ENCODE measurements at places on chromosomes 4 and X.

- DNase-seq = no peak
Measured at GRCh38 chrX:121000589-121000988, 15.0 kb upstream of the CT47A1 start.

DNA sequence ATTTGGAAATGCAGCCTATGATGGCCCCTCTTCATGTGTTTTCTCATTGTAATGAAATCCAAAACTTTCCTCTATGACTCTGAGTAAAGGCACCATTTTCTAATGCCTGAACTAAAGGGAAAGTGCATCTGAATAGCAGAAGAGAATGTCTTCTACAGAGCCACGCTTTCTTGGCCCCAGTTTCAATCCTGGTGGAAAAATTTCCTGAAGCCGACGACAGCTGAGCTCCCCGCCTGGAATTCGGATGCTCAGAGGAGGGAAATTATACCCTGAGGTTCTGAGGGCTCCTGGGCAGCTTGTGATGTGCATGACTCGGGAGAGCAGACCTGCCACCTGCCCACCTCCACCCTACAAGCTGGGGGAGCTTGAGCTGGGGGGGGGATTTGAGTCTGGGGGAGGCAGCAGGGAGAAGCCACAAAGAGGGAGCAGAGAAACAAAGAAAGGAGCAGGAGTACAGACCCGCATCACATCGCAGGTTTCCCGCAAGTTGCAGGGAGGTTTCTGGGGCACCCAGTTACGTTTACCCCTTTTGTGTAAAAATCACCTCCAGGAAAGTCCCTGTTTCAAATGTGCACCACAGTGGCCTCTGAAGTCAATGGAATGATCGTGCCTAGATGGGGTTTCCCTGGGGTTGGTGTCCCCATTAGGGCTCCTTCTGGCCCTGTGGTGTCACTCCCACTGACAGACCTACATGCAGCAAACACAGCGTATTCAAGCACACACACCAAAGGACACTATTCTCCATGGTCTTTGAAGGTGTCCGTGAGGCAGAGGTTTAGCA, 145.6 kb upstream of the RBPJ start:
- DNase-seq = no peak

DNA sequence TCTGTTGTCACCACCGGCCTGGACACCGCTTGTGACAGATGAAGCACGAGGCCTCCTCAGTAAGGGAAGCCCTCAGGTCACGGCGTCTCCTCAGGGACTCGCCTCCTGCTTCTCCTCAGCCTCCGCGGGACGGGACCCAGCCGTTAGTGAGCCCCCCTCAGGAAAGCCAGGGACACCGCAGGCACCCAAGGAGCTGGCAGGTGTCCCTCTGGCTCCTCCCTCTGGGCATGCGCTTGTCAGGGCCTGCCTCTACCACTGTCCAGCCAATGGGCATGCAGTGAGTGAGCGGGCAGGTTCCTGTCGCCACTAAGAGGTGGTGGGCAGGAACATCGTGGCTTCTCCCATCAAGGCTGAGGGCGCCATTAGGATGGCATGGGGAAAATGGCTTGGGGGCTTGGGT, 23.5 kb upstream of the CT55 start:
- no peak for DNase-seq

GRCh38 chr4:16759931-16760582, 138.4 kb downstream of the LDB2 start:
- no peak for DNase-seq

DNA sequence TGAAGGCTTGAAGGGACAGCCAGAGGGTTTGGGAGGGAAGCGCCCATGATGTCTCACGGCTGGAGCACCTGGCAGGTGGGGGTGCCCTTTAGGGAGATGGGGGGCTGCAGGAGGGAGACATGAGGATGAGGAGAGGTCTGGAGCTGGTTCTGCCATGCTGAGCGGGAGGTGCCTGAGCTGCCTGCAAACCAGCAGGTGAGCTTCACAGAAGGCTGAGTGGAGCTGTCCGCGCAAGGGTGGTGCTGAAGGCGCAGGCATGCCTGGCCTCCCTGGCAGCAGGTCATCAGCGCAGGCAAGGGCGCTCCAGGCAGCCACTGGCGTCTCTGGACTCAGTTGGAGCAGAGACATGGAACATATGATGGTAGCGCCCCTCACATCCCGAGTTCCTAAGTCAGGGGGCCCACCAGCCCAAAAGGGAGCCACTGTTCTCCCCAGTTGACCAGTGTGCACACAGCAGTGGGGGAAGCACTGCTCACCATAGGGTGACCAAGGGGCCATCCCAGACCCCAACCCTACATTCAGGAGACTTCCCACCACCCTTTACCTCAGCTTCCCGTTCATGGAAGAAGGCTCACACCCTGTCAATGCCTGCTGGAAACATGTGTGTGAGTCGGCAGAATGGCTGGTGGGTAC, 25.8 kb downstream of the ADRA2C start:
- peak; percentile 35 for DNase-seq

- DNase-seq = peak; percentile 34
Measured at GRCh38 chr4:87179751-87180150, 40.7 kb downstream of the KLHL8 start.

DNA sequence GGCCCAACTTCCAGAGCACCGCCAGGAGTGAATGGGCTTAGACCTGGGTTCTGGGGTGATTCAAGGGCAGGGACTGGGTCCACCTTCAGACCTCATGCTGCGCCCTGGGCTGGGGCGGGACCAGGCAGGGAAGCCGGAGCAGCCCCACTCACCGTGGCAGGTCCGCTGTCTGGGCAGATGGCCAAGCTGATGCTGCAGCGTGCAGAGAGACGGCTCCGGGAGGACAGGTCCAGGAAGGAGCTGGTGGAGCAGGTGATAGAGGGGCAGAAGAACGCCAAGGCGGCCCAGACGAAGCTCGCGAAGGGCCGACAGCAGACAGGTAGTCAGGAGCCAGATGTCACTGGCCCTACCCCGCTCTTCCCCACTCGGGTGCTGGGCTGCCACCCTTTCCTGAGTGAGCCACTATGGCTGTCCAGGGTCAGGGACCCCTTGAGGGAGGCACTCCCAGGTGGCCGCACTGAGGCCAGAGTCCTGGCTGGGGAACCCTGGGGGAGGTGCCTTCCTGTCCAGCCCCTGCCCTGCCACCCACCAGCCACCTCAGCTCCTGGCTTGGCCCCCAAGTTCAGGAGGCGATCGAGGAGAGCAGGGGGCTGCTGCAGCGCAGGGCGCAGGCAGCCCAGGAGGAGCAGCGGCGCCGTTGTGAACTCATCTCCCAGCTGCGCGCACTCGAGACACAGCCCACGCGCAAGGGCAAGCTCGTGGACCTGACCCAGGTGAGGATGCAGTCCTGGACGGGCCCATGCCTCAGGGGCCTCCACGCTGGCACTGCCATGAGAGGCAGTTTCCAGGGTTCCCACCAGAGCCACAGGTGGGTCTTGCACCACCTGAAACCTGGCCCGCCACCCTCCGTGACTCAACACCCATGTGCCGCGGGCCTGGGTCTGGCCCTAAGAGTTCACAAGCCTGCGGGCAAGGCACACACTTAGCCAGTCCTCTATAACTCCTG, 10.1 kb upstream of the RNF4 start:
- DNase-seq = no peak

DNA sequence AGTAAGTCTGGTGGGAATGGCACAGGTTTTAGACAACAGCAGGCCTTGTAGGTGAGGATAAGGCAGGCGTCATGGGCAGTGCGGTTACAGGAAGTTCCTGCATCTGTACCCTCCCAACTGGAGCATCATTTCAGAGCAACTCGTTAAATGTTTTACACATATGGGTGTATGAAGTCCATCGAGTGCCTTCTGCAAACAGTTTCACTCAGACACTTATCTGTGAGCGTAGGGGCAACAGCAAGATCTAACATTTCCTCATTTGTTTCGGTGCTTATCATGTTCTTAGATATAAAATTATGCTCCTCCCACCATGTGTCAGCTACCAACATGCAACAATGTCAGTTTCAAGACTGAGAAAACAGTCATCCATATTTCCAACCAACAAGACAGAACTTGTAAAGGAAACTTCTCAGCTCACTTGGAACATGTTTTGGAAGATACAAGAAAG, 69.9 kb downstream of the ELOVL6 start:
- no peak for DNase-seq

- DNase-seq = peak; percentile 30
Measured at GRCh38 chr4:86043755-86044592, 315.9 kb downstream of the MAPK10 start.

DNA sequence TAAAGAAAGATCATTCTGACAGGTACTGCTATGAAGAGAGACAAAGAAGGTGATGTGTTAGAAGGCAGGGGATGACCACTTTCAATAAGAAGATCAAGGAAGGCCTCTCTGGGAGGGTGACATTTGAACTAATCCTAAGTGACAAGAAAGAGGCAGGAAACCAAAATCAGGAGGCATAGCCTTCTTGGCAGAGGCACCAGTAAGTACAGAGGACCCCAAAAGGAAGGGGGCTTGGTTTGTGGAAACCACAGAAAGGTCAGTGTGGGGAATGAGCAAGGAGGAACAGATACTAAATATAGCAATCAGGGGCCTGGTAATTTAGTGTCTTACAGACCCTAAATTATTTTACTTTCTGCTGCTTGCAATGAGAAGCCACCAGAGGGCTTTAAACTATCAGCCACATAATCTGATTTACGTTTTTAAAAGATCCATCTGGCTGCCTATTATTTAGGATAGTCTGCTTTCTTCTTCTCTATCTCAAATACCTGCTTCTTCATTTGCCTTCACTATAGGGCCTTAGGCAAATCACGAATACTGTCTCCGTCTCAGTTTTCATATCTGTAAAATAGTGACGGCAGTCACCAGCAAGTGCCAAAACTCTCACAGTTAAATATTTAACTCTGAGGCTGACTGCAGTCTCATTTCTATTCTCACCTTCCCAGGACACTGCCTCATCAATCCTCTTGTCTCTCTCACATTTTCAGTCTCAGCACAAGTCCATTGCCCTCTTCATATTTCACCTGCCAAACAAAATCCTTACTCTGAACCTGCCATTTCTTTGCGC, 16.7 kb downstream of the NR3C2 start:
- DNase-seq = no peak

GRCh38 chr4:40289366-40290188, 45.6 kb upstream of the CHRNA9 start:
- no peak for DNase-seq

GRCh38 chr4:177047851-177048174, 255.1 kb upstream of the VEGFC start:
- DNase-seq = peak; percentile 24
